NCI-H1105 (cell line): ENCODE measurements at places on chromosomes 12 and 14.

DNA sequence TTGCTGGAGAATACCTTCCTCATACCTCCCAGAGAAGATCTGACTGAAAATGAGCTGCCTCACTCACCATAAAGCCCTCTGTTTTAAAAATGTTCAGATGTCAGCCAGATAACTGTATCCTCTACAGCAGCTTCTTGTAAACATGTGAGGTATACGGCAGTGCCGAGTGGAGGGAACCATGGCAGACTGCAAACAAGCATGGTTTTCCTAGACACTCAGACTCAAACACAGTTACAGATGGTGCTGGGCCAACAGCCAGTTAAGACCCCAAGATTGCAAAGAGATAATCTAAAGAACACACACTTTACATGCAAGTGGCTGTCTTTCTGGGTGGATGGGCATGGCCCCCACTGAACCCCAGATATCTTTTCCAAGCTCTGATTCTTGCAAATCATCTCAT, 16.6 kb upstream of the CCDC177 start:
- DNase-seq = no peak

DNA sequence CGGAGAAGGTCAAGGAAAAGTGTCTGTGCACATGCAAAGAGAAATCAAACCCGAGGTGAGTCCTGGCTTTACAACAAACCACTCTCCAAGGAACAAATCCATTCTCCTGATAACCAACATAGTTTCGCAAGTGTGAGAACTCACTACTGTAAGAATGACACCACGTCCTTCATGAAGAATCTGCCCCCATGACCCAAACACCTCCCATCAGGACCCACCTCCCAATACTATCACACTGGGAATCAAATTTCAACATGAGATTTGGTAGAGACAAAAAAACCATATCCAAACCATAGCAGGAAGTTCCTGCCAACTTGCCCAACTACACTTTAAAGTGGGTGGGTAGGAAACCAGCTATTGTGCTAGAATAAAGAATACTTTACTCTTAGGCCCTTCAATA, 2.4 kb upstream of the ERC1 start:
- DNase-seq = no peak

GRCh38 chr14:51573607-51574006, 78.1 kb upstream of the FRMD6 start:
- DNase-seq = no peak

DNA sequence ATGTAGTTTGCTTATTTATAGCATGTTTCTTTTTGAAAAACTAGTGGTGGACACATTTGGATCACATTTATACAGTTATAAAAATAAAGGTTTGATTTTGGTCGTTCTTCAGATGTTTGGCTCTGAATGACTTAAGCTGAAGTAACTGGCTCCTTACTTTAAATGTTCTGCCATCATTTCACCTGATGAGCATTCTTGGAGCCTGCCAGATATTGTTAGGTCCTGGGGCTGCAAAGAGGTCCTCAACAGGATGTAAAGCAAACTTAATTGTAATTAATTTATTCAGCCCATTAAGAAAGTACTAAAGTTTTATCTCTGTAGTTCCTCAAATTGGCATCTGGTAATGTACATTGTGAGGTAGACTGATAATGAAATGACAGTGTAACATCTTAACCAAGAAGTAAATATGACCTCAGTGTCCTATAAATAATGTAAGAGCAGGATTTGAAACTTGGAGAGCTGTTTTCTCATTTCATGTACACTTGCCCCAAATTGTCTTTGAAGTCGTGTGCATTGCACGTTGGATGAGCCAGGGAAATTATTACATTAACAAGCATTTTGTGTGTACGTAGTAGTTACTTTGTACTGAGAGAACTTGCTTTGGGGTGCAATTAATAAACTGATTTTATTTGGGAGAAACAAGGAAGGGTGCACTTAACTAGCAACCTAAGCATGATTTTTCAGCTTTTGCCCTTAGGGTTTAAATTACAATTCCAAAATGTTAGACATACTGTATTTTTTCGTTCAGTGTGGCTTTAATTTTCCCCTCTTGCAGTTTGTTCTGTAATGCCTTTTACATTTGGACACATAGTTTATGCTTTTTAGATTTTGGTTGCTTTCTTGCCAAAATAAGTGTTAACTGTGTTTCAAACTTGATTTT, 7.5 kb downstream of the EIF5 start:
- DNase-seq = no peak

DNA sequence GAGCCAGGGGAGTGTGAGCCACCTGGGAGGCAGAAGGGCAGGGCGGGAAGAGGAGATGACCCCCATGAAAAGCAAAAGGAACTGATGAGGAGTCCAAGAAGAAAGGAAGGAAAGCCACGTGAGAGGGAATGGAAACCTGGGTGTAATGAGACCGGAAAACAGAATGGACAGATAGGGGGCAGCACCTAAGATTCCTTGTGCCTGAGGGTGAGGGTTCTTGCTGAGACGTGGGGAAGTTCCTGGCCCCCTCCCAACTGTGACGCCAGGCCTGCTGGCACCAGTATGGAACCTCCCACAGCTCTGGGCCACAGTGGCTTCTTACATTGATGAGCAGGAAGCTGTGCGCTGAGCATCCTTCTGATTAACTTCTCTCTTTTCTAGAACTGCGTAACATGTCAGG, 30.8 kb downstream of the TTC7B start:
- no peak for DNase-seq

DNA sequence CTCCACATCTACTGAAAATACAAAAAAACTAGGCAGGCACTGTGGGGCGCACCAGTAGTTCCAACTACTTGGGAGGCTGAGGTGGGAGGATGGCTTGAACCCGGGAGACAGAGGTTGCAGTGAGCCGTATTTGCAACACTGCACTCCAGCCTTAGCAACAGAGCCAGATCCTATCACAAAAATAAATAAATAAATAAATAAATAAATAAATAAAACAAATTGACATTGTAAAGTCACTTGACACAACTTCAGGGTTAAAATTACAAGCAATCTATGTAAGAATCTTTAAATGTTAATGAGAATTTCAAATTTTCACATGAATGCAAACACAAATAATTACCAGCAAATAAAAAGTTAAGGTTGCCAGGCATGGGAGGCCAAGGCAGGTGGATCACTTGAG, 11.1 kb downstream of the ATXN2 start:
- no peak for DNase-seq

DNA sequence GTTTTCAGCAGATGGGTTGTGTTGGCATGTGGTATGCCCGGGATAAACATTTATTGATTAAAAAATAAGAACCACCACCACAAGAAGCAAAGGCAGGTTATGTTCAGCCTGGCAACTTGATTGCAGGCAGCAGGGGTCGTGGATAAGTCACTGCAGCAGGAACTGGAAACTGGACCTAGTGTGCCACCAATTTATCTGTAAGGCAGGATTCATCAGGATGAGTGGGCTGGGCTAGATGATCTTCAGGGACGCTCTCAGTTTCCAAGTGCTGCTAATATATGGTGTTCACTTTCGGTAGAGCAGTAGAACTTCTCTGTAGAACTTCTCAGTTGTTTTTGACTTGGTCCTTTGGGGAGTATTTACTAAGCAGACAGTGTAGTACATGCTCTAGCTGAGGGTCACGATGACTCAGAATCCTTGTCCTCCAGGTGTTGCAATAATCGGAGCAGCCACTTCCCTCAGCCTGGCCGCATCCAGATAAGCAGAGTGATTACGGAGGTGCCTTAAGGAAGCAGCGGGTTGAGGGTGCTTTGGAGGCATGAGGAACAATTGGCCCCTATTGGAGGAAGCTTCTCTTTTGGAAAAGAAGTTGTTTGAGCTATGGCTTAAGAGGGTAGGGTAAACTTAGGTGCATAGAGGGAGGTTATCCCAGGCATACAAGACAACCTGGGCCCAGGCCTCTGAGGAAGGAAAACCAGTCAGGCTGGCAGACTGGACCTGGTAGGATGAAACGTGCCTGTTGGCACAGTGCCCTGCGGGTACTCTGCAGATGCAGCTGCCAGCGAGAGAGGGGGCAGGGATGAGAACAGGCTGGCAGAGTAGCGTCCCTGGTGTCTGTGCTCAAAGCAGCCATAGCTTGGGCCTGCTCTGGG, 104.0 kb downstream of the GPR135 start:
- peak; percentile 94 for DNase-seq

DNA sequence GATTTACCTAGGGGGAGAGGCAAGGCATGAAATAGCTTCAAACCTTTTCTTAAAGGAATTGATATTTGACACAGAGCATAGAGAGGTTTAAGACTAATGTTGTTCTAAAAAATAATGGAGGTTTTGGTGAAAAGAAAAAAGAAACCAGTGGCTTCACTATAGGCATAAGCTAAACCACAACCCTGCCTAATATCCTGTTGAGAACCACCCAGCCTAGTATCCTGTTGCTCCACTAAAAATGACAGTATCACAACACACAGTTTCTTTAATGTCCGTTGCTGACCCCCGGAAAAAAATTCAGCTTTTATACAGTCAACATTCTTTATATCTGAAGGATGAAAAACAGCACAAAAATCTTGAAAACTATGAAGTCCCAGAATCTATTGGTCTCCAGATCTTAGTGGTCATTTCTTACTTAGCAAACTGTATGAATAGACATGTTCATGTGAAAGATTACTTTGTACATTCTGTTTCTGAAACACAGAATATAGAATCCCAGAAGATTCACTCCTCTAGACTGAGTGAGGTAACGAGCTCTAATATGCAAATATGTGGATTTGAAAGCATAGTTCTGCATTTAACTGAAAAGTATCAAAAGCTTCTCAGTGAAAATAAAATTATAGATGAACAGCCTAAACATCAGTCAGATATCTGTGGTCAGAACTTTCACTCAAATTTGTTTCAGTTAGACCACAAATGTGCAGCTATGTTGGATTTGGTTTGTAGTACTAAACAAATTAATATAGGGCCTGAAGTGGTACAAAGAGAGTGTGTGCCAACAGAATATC, 40.5 kb downstream of the GALC start:
- DNase-seq = no peak

- DNase-seq = no peak
Observed at GRCh38 chr14:34359420-34360117, 102.5 kb downstream of the SPTSSA start.

GRCh38 chr14:74904635-74905503, 18.2 kb downstream of the RPS6KL1 start:
- DNase-seq = no peak
